ENCODE measurements at places on chromosomes 7 and 10.

- no peak for DNase-seq
These were observed 86.2 kb upstream of the ABCB5 start for GRCh38 chr7:20529260-20529659.

- no peak for DNase-seq
These were observed 29.1 kb downstream of the TMEM130 start for GRCh38 chr7:98840722-98841121.

GRCh38 chr7:116152276-116152675, 58.1 kb upstream of the TES start:
- no peak for DNase-seq

DNA sequence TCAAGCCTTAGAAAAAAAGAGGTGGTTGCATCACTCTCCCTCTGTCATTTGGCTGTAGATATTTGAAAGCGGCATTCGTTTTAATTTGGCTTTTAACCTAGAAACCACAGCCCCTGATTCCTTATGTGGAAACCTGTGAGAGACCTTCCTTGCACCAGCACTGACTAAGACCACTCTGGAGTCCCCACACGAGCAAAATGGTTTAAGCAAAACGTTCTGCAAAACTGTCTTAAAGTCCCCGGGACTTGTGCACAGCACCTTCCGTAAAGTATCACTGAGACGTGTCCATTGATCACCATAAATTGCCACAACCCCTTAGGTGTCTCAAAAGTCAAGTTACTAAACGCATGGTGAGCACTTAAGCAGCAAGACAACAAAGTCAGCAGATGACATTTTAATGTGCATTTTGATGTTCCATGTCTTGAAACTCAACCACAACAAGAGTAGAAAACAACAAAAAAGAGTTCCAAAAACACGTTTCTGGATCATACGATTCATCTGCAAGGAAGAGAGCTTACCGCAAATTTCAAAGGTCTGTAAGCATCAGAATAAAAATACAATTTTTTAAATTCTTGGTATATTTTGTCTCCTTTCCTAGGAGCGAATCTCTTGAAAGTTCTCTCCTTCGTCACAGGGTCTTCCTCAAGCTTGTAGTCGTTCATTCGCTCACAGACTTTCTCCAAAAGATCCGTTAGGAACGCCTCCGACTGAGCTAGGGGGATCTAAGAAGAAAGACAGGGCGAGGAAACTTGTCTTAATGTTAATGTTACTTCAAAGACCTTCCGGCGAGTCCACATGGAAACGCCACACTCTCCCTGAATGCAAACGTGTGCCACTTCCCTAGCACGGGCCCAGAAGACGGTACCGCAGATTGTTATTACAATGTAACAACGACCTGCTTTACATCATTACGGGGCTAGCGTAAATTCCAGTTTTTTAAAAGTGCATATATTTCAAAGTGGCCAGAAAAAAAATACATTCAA, 37.7 kb downstream of the CNPY1 start:
- DNase-seq = no peak

DNA sequence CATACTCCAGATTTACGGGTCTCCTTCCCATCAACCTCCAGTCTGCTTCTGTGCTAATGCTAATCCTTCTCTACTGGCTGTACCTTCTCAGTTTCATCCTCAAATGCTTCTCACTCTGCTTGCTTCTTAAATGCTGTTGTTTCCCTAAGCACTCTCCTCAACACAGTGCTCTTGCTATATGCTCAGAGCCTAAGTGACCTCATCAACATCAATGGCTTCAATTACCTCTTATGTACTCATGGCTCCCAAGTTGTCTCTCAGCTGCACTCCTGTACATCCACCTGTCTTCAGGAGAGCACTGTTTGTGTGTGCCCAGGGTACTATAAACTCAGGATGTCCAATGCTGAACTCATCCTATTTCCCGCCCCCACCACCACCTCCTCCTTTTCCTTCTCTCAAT, 22.5 kb downstream of the ELAPOR2 start:
- no peak for DNase-seq

DNA sequence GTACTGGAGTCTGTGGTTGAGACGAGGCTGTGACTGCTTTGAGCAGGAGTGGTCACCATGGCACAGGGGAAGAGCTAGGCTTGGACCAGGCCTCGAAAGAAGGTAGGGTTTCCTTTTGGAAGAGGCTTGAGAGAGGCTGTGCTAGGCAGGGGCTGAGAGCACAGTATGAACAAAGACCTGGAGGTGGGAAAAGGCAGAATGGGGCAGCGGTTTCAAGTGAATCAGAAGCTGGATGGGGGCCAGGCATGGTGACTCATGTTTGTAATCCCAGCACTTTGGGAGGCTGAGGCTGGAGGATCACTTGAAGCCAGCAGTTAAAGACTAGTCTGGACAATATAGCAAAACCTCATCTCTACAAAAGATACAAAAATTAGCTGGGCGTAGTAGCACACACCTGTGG, 65.9 kb downstream of the CLIP2 start:
- no peak for DNase-seq

DNA sequence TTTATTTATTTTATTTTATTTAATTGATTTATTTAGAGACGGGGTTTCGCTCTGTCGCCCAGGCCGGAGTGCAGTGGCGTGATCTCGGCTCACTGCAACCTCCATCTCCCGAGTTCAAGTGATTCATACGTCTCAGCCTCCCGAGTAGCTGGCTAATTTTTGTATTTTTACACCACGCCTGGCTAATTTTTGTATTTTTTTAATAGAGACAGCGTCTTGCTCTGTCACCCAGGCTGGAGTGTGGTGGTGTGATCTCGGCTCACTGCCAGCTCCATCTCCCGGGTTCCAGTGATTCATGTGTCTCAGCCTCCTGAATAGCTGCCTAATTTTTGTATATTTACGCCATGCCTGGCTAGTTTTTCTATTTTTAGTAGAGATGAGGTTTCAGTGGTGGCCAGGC, 34.2 kb downstream of the AP5Z1 start:
- DNase-seq = no peak

DNA sequence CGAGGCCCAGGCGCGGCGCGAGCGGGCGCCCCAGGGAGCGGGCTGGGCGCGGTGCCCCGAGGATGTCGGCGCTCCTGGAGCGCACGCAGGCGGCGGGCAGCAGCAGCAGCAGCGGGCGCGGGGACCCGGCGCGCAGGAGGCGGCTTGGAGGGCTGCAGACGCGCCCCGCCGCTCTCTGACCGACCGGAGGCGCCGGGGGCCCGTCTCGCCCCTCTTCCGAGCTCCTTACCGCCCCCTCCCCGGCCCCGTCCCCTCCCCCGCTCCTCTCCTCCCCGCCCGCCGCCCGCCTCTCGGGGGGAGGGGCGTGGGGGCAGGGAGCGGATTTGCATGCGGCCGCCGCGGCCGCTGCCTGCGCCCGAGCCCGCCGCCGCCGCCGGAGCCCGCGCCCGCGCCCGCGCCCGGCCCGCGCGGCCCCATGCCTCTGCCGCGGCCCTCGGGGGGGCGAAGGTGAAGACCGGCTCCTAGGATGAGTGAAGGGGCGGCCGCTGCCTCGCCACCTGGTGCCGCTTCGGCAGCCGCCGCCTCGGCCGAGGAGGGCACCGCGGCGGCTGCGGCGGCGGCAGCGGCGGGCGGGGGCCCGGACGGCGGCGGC, at the start of gene NRG3:
NRG3 (plus strand) TSS at position 320 of the 592 bp plus-strand sequence.
- peak; percentile 21 for DNase-seq

DNA sequence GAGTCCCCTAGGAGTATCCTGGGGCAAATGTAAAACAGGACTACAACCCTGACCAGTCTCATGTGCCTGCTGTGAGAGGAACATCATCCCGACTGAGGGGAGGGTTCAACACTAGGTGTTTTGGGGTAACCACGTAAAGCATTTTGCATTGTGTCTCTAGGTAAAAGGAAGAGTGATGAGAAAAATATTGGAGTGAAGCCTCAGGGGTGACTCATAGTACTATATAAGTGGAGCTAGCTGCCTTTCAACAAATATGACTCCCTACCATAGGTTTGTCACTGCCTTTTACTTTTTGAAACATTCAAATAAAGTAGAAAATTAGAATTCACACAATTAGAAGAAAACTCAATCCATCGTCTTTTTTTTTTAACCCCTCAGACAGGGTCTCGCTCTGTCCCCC, 2.6 kb upstream of the CAMK2G start:
- DNase-seq = no peak

DNA sequence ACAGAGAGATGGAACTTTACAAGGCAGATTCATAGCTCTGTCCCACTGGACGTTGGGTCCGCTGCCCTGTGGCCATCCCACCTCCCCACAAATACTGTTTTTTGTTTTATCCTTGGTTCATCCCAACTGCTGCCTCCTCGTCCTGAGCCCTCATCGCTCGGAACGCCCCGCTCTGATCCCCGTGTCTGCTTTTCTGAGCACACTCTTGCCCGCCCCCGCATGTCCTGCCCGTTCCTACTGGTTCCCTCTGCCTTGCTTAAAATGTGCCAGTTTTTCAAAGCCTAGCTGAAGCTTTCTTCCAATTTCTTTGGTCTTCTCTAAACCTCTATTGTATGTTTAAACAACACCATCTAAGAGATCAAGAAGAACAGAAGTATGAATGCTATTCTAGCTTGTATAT, 19.4 kb downstream of the RNF32 start:
- no peak for DNase-seq

DNA sequence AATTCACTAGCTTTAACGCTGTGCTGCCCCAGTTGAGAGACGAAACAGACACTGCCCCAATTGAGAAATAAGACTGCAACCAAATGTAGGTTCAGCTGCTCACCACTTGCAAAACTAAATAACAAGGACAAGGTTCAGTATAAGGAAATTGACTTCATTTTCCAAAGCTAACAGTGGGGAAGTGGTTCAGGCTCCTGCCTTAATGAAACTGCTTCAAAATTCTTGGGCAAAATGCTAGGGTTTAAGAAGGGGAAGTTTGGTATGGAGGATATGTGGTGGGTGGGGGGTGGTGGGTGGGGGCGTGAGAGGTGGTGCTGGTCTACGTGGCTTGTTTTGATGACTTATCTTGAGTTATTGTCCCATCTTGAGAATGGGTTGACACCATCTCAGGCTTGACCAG, 21.8 kb downstream of the MRPL32 start:
- no peak for DNase-seq

- DNase-seq = no peak
These were observed 589.1 kb upstream of the MGMT start for GRCh38 chr10:128877936-128878335.

DNA sequence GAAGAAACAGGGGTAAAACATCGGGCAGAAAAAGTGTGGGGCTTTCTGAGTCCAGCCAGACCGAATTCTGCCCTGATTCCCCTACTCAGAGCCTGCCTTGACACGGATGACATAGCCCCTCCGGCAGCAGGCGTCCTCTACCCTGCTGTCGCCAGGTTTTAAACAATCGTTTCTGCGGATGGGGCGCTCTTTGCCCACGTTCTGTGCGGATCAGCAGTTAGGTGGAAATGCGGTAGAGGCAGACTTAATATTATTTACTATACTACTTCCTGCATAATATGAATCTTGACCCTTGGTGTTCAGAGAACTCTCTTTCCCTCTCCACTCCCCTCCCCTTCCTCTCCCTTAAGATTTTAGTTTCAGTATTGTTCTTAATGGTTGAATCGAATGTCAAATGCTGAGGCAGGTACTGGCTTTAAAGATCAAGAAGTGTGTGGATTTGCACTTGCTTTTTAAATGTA, 2.4 kb downstream of the GATA3 start:
- DNase-seq = no peak

GRCh38 chr7:29337546-29338116, 143.1 kb downstream of the CHN2 start:
- DNase-seq = no peak

GRCh38 chr7:14381936-14382335, 392.5 kb upstream of the ETV1 start:
- DNase-seq = no peak

DNA sequence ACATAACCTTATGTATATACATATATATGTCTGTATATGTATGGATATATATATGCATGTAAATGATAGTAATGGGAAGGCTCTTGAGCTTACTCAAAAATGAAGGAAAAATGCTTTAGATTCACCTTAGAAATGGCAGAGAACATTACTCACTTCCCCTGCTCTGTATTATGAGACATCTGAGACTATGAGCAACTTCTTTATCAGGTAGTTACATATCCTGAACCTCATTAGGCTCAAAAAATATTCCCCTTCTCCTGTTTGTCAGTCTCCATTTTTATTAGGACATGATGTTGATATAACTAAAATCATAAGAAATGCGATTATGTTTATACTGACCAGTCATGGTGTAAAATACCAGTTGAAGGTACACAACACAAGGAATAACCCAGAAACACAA, 800.1 kb upstream of the ZWINT start:
- DNase-seq = no peak

DNA sequence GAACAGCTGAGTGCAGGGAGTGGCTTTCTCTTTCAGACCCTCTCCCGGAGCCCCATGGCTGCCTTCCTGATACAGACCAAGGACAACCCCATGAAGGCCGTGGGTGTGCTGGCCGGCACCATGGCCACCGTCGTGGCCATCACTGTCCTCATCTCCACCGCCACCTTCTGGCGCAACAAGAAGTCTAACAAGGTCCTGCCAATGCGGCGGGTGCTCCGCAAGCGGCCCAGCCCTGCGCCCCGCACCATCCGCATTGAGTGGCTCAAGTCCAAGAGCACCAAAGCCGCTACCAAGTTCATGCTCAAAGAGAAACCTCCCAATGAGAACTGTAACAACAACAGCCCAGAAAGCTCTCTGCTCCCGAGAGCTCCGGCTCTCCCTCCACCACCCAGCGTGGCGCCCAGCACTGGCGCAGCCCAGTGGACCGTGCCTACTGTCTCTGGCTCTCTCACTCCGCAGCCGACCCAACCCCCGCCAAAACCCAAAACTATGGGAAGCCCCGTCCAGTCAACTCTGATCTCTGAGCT, 11.2 kb downstream of the LRIT2 start:
- DNase-seq = no peak

DNA sequence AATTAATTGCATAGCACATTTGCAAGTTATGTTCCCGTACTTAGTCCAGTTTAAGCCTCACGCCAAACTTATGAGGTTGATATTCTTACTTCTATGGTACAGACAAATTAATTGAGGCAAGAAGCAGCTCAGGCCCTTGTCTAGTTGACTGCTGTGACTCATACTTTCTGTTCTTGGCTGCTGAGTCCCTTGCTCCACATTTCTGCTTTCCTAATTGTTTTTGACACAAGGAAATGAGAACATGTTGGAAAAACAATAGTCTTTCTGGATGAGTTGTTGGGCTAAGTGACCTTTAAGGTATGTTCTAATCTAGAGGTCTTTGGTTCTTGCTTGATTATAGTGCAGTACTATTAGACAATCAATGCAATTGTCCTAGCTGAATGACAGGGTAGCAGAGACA, 331.8 kb downstream of the NRG3 start:
- DNase-seq = no peak

- no peak for DNase-seq
These were observed 173.2 kb upstream of the KIAA1217 start for GRCh38 chr10:24035761-24036160.

DNA sequence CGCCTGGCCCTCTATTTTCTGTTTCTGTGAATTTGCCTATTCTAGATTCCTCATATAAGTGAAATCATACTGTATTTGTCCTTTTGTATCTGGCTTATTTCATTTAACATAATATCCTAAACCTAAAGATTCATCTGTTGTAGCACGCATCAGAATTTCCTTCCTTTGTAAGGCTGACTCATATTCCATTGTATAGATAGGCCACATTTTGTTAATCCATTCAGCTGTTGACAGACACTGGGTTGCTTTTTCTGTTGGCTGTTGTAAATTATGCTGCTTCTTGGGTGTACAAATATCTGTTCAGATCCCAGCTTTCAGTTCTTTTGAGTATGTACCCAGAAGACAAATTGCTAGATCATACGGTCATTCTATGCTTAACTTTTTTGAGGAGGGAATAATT, 28.8 kb upstream of the CUL1 start:
- no peak for DNase-seq

GRCh38 chr10:52633266-52633665, 139.3 kb downstream of the MBL2 start:
- DNase-seq = no peak

- no peak for DNase-seq
These were observed 5.7 kb upstream of the PON2 start for GRCh38 chr7:95440394-95441038.

All from putamen (tissue), 1 donor.